ENCODE measurements at places on chromosomes 3 and 15.

- no peak for DNase-seq
Observed at GRCh38 chr15:84821501-84822021, 4.4 kb downstream of the ALPK3 start.

GRCh38 chr15:73150831-73151230 is 98.6 kb downstream of the NEO1 start:
- no peak for DNase-seq

- no peak for DNase-seq
Observed at GRCh38 chr3:82999777-83000176, 1238.3 kb upstream of the GBE1 start.

GRCh38 chr3:170244576-170244975 is 22.4 kb downstream of the PRKCI start:
- DNase-seq, result no peak

DNA sequence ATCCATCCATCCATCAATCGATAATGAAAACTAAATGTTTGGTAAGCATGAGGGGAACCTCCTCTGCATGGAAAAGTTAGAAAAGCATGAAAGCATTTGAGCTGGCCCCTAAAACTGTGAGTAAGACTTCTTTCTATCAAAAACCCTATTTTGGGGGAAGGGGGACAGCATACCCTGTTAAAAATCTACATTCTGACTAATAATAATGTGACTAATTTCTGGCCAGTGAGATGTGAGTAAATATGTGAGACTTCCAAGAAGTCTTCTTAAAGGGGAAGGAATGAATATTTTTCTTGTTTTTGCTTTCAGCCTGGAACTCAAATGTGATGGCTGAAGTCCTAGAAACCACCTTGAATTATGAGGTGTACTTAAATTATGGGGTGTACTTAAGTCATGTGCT is 54.9 kb downstream of the C3orf85 start:
- no peak for DNase-seq
